GM12892 (cell line): ENCODE measurements at places on chromosomes 11 and 22.

DNA sequence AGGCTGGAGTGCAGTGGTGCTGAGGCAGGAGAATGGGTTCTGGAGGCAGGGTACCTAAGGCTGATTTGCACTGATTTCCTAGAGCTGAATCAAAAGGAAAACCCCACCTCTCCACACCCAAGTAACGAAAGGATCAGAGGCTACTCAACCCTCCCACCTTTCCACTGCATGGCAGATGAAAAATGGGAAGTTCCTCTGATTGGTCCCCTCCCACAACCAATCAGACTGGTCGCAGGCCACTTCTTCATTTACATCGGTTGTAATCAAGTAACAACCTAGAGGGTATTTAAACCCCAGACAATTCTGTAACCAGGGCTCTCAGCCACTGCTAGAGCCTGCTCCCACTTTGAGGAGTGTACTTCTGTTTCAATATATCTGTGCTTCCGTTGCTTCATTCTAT lies 18.6 kb upstream of the PARVB start:
- no peak for DNase-seq

GRCh38 chr22:41758231-41758630 lies 42.2 kb upstream of the CCDC134 start:
- DNase-seq = no peak

- no peak for DNase-seq
Measured at GRCh38 chr22:47618180-47619010, 855.9 kb downstream of the TBC1D22A start.

GRCh38 chr11:6328321-6328720 lies 8.0 kb upstream of the CAVIN3 start:
- DNase-seq = no peak

DNA sequence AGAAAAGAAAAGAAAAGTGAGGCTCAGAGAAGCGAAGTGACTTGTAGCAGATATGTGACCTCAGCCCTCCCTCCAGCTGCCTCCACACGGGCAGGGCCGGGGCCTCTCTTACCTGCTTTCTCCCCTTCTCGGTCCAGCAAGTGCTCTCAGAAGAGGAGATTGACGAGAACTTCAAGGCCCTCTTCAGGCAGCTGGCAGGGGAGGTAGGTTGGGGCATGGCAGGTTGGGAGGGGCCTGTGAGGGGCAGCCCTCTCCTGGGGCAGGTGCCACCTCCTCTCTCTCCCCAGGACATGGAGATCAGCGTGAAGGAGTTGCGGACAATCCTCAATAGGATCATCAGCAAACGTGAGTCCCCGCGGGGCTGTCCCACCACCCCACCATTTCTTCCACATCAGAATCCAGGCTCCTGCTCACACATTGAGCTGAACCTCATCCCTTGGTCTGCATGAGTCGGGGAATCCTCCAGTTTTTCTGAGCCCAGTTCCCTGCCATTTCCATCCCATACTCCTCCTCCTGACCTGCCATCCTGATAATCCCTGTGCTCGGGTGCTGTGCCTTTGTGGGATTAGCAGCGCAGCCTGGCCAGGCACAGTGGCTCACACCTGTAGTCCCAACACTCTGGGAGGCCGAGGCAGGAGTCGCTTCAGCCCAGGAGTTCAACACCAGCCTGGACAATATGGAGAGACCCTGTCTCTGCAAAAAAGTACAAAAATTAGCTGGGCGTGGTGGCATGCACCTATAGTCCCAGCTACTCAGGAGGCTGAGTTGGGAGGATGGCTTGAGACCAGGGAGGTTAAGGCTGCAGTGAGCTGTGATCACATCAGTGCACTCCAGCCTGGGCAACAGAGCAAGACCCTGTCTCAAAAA lies 26.4 kb downstream of the CAPN1 start:
- no peak for DNase-seq

GRCh38 chr11:75555079-75555811 lies 6.8 kb upstream of the SERPINH1 start:
- no peak for DNase-seq

- DNase-seq = no peak
Measured at GRCh38 chr22:37764622-37765021, 43.1 kb upstream of the GCAT start.

DNA sequence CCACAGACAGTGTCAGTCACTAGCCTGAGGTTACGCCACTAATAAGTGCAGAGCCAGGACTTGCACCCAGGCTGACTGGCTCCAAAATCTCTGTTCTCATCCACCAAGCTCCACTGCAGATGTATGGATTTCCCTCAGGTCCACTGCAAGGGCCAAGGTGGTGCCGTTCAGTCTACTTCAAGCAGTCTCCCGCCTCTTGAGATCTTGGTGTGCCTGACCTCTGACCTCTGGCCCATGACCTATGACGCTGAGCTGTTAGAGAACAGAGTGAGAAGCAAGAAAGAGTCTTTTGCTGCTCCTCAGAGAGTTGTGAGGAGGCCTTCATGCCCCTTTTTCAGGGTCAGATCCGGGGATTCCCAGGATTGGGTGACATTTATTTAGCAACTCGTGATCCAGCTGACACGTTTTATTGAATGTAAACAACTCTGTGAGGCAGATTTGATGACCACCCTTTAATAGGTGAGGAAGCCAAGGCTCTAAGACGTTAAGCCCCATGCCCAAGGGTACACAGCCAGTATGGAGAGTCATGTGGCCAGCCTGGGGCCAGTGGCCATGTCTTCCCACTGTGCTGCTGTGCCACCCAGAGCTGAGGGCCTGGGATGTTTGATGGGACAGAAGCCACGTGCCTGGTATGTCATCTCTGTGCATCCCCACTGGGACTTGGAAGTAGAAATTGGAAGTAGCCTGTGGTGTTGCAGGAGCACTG lies 25.2 kb downstream of the DCPS start:
- no peak for DNase-seq

DNA sequence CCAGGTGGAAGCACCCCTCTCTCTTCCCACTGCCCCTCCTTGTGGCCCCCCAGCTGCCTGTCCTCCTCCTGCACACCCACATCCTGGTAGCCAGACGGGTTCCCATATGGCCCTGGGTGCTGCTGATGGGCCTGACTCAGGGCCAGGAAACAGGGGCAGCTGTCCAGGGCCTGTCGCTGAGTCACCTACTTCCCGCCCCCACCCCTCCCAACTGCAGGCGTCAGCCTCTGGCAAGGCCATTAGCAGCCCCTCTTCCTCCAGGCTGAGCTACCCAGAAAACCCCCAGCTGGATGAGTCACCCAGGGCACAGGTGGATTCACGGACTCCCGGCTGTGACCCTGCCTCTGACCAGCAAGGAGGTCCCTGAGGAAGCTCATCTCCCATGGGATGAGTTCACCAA lies 6.9 kb upstream of the GAL start:
- no peak for DNase-seq

DNA sequence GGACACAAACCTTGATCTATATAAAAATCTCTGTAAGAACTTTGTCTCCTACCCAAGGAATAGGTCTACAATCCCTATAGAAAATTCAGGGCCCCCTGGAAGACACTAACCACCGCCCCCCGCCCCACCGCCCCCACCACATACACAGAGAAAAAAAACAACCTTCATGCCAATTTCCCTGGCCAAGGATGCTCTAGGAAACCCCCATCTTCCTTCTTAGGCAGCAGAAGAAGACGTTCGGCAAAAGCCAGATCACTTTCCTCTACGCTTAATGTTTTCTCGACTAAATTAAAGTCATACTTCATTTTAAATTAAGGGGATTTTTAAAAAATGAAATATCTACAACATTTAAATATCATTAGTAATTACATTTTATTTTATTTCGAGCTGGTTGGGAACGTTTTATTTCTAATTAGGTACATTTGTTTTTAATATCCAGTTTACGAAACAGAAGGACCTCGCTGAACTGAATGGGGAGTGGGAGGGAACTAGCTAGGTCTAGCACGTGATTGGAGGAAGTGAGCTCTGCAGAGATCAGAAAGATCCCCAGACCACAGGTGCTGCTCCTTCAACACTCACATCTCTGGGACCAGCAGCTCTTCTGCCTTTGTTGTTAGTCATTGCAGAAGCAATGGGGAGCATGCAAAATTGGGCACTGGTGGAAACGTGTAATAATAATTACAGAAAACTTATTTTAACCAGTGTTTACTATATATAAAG lies 472.3 kb downstream of the MN1 start:
- DNase-seq = no peak
